ENCODE measurements at places on chromosomes 4 and X. TPM values are rescaled to one million over a fixed set of nuclear protein-coding genes. Genes with fewer than 3 reads are reported as not detected.

Gene VCX3B
- not detected for total RNA-seq

Gene SPANXD
- total RNA-seq, result not detected

Gene TNMD
- not detected for total RNA-seq

Gene PDZD4
- 1.1 TPM for total RNA-seq

Gene GABRG1
- not detected for total RNA-seq

Gene TBX22
- not detected for total RNA-seq

Gene FAM156B
- 22.0 TPM for total RNA-seq

Gene REELD1
- not detected for total RNA-seq

Gene DMRTC1B
- total RNA-seq, result not detected

Gene SPANXB1
- not detected for total RNA-seq

Gene CTAG1B
- total RNA-seq, result not detected

Gene FRMPD3
- not detected for total RNA-seq

Gene OR13H1
- total RNA-seq, result not detected

Gene UGT2A3
- total RNA-seq, result not detected

Gene CLDN34
- total RNA-seq, result not detected

Gene TMEM33
- 49.4 TPM for total RNA-seq

Gene HDAC6
- 33.5 TPM for total RNA-seq

Gene PAGE5
- not detected for total RNA-seq

Gene C4orf50
- total RNA-seq, result not detected

Gene JADE1
- total RNA-seq, result 28.3 TPM

Gene ALPK1
- 4.1 TPM for total RNA-seq

Gene HDX
- total RNA-seq, result 1.8 TPM

Gene TCEAL7
- total RNA-seq, result 4.2 TPM

Gene SLC16A2
- total RNA-seq, result 13.0 TPM

Data from cardiac atrium fibroblast (primary cell).